ENCODE measurements at places on chromosomes 3 and 15. TPM values are rescaled to one million over a fixed set of nuclear protein-coding genes. Genes with fewer than 3 reads are reported as not detected.

The SCAANT1 gene
- total RNA-seq, result not detected

DNA sequence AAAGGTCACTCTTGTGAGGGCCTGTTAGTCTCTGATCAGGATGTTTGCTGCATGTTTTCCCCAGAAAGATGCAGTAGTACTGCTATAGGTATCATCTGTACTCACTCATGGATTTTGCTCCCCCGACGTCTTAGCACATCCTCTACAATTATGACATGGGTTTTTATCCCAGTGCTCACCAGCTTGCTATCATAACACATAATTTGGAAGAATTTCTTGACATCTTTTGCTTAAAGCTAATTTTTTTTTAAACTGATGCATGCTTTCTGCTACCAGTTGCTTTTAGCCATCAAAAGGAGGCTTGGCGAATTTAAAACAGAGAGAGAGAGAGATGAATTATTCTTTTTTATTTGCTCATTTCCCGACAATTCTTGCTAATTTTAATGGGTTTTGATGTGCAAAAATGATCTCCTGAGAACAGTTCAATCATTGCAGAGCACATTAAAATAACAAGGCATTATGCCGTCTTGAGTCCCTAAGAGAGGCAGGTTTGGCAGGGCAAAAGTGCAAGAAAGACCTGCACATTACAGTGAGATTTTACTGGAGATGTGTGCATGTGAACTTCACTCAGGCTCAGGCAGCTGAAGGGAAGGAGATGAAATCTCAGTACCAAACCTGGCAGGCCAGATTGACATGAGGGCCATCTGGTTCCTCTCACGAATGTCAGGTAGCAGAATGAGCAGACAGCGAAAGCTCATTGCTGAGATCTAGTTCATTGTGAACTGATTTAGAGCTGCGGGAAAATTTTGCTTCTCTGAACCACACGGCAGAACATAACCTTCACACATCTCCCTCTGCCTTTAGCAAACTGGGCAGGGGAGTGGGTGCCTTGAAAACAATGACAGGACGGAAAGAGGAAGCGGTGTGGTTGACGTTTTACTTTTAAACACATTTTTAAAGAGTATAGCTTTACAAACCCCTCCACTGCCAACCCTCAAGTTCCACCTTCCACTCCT lies 25.9 kb upstream of the GOLGA8B start:
- DNase-seq, result no peak

The GPR160 gene
- total RNA-seq, result 4.2 TPM

GRCh38 chr15:56568466-56569167 lies 103.7 kb upstream of the MNS1 start:
- DNase-seq, result no peak

DNA sequence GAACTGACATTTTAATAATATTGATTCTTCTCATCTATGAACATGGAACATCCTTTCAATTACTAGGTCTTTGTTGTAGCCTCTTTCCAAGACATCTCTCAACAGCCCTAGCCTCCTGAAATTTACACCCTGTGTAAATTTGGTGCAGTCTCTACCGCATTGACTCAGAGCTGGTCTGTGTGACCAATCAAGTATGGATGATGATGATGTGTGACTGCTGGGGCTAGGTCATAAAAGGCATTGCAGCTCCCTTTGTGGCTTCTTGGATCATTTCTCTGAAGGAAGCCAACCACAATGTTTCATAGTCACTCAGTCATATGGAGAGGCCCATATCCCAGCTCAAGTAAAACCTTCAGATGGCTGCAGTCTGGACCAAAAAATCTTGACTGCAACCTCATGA lies 62.1 kb upstream of the FAM3D start:
- DNase-seq, result no peak

The ACTRT3 gene
- total RNA-seq, result 1.5 TPM

The ACKR4 gene
- 1.1 TPM for total RNA-seq

DNA sequence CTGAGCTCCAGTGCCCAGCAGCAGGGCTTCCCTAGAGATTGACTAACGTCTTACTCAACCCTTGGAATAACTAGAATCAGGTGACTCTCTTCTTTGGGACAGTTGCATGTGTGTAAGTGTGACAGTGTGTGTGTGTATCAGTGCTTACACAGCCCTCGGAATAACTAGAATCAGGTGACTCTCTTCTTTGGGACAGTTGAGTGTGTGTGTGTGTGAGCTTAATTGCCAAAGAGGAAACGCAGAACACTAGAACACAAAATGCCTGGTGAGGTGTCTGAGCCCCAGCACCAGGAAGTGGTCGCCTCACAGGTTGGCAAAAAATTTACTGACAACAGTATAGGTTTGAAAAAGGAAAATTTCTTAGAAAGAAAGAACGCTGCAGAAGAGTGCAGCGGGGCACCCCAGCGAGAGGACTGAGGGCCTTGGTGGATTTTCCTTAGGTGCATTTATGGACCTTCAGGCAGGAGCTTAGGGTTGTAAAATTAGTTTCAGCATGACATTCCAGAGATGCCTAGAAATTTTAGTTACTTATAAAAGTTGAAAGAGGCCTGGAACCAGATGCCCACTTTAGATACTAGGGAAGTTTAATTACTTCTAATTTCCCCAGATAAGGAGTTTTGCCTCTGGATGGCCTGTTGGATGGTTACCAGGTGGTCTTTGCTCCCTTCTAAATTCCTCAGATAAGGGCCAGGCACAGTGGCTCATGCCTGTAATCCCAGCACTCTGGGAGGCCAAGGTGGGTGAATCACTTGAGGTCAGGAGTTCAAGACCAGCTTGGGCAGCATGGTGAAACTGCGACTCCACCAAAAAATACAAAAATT lies 3.7 kb upstream of the WDR82 start:
- no peak for DNase-seq

GRCh38 chr15:85452436-85452835 lies 72.0 kb downstream of the AKAP13 start:
- DNase-seq, result no peak

- DNase-seq, result peak; percentile 60
These were observed at the start of gene MTHFS for GRCh38 chr15:79896634-79897379. Gene MTHFS (minus strand): TSS chr15:79897014. CDS start chr15:79896988, 26 bp downstream.

DNA sequence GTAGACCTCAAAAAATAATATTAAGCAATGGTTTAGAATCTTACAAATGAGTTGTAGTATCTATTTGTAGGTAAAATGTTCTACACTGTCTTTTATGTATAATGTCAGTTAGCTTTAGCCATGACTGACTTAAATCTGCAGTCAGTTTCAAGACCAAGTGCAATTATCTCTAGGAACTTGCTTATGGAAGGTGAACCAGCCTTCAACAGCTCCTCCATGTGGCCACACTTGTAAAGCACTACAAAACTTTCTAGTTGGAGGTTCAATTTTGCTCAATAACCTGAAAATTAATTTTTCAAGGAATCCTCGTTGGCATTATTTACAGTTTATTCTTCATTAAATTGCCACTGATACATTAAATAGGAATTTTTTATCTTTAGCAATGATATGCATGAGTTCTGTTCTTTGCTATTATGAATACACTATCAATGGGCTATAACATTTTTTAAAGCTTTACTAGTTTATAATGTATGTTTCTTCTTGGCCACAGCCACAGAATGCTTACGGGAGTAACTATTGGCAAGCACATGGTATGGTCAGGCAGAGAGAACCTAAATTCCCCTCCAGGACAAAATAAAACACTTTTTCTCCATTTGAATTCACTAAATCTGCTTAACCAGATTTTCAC lies 315.3 kb upstream of the UBE2E2 start:
- DNase-seq, result no peak

DNA sequence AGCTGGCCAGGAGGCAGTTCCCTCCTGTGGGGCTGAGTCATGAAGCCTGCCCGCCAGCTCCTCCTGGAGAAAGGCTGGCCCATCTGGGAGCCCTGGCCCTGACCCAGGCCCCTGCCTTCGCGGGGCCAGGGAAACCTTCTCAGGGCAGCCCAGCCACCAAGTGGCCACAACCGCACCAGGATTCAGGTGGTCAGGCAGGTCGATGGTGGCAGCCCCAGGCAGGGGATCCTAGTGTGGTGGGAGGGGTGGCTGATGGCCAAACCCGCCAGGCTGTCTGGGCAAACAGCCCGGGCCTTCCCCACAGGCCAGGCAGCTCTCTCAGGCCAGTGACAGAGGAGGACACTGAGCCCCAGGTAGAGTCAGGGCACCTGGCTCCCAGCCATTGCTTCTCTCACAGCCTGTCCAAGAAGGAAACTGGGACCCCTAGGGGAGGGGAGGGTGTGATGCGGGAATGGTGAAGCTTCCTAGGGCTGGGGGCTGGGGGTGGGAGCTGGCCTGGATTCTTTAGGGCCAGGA lies 1.2 kb downstream of the TWF2 start:
- peak; percentile 88 for DNase-seq

DNA sequence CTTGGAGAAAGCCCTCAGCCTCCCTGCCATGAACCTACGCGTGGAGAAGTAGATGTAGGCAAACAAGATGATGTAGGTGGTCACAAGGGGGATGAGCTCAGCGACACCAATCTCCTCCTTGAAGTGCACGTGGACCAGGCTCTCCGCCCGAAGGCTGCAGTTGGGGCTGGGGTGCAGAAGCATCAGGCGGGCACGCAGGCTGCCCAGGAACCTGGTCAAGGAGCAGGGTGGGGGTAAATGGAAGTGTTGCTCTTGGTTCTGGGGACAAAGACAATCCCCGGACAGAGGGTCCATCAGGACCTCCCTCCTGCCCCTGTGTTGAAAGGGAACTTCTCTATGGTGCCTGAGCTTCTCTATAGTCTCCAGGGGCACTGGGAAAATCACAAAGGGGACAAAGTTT lies 45.1 kb downstream of the PTPN23 start:
- no peak for DNase-seq

DNA sequence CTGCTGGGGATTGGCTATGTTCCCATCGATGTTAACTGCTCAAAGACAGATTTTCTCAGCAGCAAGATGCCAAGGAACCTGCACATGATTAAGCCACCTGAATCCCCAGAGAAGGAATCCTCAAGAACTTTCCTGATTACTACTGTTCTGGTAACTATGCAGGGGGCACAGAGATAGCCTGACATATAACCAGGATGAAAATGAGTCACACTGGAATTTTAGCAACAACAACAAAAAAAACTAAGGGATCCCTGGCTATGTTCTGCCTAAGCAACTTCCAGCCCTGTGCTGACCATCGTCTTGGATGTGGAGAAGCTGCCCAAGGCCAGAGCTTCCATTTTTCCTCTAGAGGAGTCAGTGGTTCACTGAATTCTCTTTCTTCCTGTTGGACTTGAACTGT lies 13.8 kb downstream of the RIOX2 start:
- no peak for DNase-seq

The LRRC3B gene
- total RNA-seq, result 0.66 TPM

The GPR62 gene
- 0.16 TPM for total RNA-seq

The CHL1 gene
- total RNA-seq, result 40.3 TPM

GRCh38 chr15:69090197-69090948 lies 70.1 kb upstream of the GLCE start:
- no peak for DNase-seq

DNA sequence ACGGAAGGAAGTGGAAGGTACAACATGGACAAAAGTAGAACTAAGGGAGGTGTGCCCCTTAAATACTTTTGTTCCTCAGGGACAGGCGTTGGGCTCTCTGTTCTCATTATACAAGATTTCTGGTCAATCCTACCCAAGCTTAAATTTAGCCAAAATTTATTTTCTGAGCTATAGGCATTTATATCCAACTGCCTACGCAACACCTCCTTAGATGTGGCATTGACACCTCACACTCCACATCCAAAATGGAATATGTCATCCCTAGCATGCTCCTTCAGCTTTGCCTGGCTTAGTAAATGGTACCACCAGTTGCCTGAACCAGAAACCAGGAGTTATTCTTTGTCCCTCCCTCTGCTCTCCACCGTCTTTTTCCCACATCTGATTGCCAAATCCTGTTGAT lies 26.2 kb downstream of the FANCD2OS start:
- DNase-seq, result no peak

The CDHR4 gene
- not detected for total RNA-seq

DNA sequence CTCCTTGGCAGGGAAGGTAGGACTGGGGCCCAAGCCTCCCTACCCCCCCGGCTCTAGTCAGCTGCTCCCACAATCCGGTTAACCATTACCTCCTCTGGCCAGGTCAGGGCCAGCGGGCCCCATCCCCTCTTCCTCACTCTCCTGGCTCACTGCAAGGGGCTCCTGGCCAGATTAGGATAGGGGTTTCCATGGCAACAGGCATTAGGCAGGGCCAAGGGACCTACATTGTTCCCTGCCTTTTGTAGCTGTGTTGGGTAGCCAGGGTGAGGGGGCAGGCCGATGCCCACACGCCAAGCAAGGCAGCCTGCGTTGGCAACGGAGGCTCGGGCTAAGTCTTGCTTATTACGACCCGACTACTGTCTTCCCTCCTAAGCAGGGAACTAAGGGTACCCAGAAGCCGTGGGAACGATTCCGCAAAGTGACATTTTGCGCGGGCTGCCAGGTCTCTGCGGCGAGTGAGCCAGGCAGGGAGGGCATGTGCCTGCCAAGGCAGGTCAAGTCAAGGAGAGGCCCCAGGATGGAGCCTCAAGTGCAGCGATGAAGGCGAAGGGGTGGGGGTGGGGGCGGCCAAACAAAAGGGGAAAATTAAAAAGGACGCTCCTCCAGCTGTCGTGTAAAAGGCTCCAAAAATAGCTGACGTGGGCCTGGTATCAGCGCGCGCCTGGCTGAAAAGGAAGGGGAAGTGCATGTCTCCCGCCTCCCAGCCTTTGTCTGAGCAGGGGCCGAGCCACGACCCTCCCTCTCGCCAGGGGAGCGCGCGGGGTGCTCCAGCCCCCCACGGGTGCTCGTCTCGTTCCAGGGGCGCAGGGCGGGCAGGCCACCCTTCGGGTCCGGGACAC lies 919 bp downstream of the IDH2 start:
- DNase-seq, result no peak

- peak; percentile 81 for DNase-seq
These were observed at the start of gene TMOD3 for GRCh38 chr15:51829376-51830275. Gene TMOD3 (plus strand): TSS chr15:51829653. CDS start chr15:51862885, 33,232 bp downstream.

The EAF2 gene
- 11.4 TPM for total RNA-seq

The TRIM42 gene
- total RNA-seq, result not detected

GRCh38 chr3:29311795-29312194 lies 30.9 kb downstream of the RBMS3 start:
- no peak for DNase-seq

- no peak for DNase-seq
These were observed 285.0 kb downstream of the SQOR start for GRCh38 chr15:45919806-45920205.

GRCh38 chr3:14847613-14848541 lies 29.1 kb downstream of the FGD5 start:
- DNase-seq, result no peak

DNA sequence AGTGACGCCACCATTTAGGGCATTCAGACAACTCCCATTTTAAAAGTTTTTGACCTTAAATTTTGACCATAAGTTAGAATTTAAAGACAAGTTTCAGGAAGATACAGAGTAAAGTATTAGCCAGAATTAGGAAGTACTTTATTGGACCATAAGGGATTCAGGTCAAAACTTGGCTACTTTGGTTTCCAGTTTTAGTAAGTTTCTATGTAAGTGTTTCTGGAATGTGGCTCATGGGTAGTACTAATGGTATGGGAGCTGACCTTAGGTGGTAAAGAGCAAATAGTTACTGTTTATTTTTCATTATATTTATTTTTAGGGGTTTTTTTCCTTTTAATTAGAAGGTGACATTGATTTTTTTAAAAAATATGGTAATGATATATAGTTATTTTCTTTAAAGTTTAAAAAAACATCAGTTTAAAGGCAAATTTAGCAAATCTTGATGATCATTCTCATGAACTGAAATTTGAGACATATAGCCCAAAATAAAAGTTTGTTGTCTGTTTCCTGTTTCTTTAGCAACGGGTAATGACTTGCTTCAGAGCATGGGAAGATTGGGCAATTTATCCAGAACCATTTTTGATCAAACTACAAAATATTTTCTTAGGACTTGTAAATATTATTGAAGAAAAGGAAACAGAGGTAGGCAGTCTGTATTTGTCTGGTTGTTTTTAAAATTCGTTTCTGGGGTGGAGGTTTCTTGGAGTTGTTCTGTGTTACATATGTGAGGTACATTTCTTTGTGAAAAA lies 34.3 kb downstream of the U2SURP start:
- DNase-seq, result no peak

Measured in breast epithelium (tissue), 4 donors.